ENCODE measurements at places on chromosomes 11 and 22.

GRCh38 chr22:49973018-49973961, 12.7 kb downstream of the PIM3 start:
- DNase-seq, result no peak

GRCh38 chr11:72425053-72425980, 9.0 kb downstream of the CLPB start:
- no peak for DNase-seq

- no peak for DNase-seq
Observed at GRCh38 chr11:47617417-47617809, 23.2 kb upstream of the C1QTNF4 start.

DNA sequence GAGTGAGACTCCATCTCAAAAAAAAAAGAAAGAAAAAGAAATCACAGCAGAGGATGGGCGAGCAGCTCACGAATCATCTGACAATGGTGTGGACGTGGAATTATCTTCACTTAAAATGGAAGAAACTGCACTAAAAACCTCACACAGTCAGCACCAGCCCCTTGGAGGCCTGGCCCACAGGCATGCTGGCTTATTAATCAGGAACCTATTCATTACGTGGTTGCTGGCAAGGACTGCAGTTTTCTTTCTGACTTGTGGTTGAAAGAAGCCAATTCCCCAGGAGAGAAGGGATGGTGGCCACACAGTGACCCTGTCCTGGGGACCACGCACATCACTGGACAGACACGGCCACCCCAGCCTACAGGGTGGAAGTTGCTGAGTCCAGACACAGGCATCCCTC, 401.1 kb downstream of the CTTN start:
- DNase-seq, result no peak

DNA sequence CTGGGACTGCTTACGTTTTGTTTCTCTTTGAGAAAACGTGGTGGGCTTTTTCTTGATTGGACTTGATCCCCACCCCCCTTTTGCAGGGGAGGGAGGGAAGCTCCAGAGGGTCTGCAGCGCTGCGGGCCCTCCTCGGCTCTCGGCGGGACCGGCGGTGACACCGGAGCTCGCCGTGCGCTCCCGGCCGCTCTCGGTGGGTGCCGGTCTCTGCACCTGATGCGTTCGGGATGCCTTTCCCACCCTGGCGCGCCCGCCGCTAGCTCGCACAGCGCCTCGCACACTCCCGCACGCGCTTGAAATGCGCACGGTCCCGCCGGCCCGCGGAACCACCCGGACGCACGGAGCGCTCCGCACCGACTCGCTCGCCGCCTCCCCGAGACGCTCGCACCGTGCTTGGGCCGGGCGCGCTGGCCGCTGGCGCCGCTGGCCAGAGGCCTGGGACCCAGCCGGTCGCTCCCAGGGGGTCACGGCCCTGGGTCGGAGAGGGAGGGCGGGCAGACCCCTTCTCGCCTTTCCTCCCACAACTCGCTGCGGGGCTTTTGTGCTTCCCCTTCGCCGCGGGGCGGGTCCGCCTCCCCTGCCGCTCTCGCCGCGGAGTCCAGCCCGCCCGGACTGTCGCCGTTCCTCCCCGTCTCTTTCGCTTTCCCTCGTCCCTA, 1.0 kb downstream of the ZBTB16 start:
- DNase-seq, result no peak

DNA sequence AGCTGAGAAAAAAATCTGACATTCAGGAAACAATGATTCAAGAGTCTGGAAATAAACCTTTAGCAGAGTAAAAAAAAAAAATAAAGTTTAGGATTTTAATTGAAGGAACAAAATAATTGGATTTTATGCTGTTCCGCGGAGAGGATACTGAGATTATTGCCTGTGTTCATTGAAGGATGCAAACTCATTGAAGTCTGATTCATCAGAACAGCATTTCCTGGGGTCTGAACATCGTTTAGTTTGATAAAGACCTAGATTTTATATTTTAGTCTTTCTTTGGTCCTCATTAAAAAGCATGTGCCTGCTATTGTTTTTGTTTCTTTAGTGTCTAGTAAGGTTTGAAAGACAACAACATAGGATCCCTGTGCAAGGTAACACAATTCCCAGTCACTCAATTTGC, 4.5 kb downstream of the TLCD5 start:
- no peak for DNase-seq

GRCh38 chr11:8729067-8729466, 46.5 kb downstream of the RPL27A start:
- DNase-seq, result no peak

GRCh38 chr11:1126935-1127663, 30.7 kb upstream of the MUC5AC start:
- no peak for DNase-seq

DNA sequence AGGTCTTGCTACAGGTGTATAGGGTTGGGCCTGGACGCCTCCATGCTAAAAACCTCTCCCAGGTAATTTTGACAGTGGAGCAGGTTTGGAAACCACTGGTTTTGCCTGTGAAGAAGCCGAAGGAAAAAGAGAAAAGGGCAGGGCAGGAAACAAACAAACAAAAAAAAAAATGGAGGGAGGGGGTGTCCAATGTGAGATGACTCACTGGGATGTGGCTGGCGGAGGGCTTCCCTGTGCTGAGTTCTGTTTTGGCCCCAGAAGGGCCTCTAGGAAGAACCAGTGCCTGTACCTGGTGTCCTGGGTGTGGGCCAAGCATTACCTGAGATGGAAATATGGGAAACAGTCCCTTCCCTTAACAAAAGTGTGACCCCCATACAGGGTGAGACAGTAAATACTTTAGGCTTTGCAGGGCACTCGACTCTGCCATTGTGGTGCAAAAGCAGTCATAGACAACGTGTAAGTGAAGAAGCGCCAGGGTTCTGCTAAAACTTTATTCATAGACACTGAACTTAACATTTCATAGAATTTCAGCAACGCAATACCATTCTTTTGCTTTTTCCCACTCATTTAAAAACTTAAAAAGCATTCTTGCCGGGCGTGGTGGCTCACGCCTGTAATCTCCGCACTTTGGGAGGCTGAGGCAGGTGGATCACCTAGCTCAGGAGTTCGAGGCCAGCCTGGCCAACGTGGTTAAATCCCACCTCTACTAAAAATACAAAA, 9.5 kb upstream of the DGKZ start:
- no peak for DNase-seq

- DNase-seq, result no peak
Observed at GRCh38 chr11:71212871-71213559, 39.4 kb downstream of the SHANK2 start.

Data from NK-92 treated with Interleukin-12 subunit alpha and Interleukin-12 subunit beta, amount 100 ng/mL, for 24 hours (cell line).